HepG2 (cell line): ENCODE measurements at places on chromosomes 13 and 19.

- no peak overlapping the region for H3K27ac ChIP-seq
- peaks cover 46% of the 10 kb centered on the region for H3K36me3 ChIP-seq
- no peaks in the 10 kb centered on the region for H3K27me3 ChIP-seq
- DNase-seq, result no peak
- no peak overlapping the region for H3K4me3 ChIP-seq
Measured at GRCh38 chr19:49555600-49556411, 24.6 kb downstream of the NOSIP start.

DNA sequence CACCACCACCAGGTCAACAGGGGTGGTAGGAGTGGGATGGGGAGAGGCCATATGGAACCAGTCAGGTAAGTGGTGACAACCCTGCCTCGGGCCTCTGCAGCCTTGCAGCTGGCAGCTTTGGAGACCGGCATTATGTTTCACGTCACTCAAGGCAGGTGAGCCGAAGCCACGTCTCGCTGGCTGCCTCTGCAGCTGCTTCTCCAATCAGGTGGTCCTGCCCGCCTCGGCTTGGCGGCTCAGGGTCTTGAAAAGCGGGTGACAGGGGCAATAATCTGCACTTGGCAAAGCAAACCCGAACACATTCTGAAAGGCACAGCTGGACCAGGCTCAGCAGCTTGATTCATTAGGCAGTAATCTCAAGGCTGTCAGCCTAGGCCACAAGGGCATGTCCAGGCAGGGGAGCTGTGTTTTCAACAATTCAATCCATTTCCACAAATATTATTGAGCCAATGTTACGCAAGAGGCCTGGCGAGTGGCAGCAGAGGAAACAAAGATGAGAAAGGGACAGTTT is 77.4 kb upstream of the PCDH8 start:
- no peak for DNase-seq
- H3K27me3 ChIP-seq, result peaks cover 3% of the 10 kb centered on the region; the same call in 1 of the 3 replicates
- no peaks in the 10 kb centered on the region for H3K4me1 ChIP-seq
- no peaks in the 10 kb centered on the region for H3K36me3 ChIP-seq
- H3K4me3 ChIP-seq, result no peak overlapping the region

- no peak overlapping the region for H3K4me3 ChIP-seq
- no peaks in the 10 kb centered on the region for H3K4me1 ChIP-seq
- H3K27me3 ChIP-seq, result no peaks in the 10 kb centered on the region; the same call in 1 of the 2 replicates
- DNase-seq, result no peak
- H3K27ac ChIP-seq, result no peak overlapping the region
- H3K36me3 ChIP-seq, result no peaks in the 10 kb centered on the region
Measured at GRCh38 chr13:69040898-69041297, 1066.7 kb upstream of the ATXN8OS start.

DNA sequence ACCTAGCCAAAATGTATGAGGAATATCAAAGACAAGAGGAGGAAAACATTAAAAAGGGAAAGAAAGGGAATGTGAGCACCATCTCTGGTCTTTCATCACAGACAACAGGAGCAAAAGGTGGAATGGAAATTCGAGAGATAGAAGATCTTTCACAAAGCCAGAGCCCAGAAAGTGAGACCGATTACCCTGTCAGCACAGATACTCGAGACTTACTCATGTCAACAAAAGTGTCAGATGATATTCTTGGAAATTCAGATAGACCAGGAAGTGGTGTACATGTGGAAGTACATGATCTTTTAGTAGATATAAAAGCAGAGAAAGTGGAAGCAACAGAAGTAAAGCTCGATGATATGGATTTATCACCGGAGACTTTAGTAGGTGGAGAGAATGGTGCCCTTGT is 217.0 kb downstream of the NBEA start:
- H3K27ac ChIP-seq, result no peak overlapping the region
- no peaks in the 10 kb centered on the region for H3K4me1 ChIP-seq
- H3K4me3 ChIP-seq, result no peak overlapping the region
- H3K36me3 ChIP-seq, result no peaks in the 10 kb centered on the region
- no peak for DNase-seq

DNA sequence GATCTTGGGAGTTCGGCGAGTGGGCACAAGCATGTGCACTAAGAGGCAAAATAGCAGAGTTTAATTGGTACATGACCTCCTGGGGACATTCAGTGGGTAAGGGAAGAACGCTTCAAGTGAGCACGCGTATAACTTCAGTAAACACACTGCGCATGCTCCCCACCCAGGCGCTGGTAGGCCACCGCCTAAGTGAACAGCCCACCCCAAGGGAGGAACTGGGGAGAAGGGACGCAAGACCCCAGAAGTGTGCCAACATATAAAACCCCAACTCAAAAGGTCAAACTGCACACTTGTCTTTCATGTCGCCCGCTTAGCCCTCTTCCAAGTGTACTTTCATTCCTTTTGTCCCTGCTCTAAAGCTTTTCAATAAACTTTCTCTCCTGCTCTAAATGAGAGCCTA is 10.5 kb upstream of the NTN5 start:
- H3K27me3 ChIP-seq, result 0 out of 2 replicates have a peak, but pooled peaks cover 3% of the 10 kb centered on the region
- H3K4me1 ChIP-seq, result peaks cover 63% of the 10 kb centered on the region
- no peaks in the 10 kb centered on the region for H3K36me3 ChIP-seq
- DNase-seq, result no peak
